ENCODE measurements at places on chromosomes 3 and 15.

GRCh38 chr3:69357196-69357595 lies 28.7 kb downstream of the FRMD4B start:
- no peaks in the 10 kb centered on the region for H3K4me1 ChIP-seq
- no peak overlapping the region for H3K4me3 ChIP-seq

DNA sequence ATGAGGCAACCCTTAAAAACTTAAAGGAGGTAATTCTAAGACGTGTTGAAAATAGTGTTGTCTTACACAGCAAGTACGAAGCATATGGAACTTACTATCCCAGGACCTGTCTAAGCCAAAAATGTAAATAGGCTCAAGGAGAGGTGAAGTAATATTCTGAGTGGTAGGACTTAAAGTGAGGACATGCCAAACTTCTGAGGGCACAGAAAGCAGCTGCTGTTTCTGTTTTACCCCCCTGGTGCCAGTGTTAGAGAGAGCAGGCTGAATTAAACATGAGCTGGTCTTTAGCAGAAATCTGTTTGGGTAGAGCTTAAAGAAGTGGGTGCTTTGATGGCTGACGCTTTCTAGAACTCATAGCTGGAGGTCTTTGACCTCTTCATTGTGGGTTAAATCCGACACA lies 149.7 kb upstream of the NPHP3 start:
- no peak overlapping the region for H3K4me3 ChIP-seq
- no peaks in the 10 kb centered on the region for H3K4me1 ChIP-seq
- H3K36me3 ChIP-seq, result no peaks in the 10 kb centered on the region
- H3K27ac ChIP-seq, result no peak overlapping the region
- no peaks in the 10 kb centered on the region for H3K27me3 ChIP-seq
- DNase-seq, result no peak

- H3K4me1 ChIP-seq, result no peaks in the 10 kb centered on the region
- H3K27ac ChIP-seq, result no peak overlapping the region
- H3K27me3 ChIP-seq, result no peaks in the 10 kb centered on the region
- no peak for DNase-seq
- H3K4me3 ChIP-seq, result no peak overlapping the region
- H3K36me3 ChIP-seq, result no peaks in the 10 kb centered on the region
Measured at GRCh38 chr3:41836360-41837134, 125.4 kb downstream of the ULK4 start.

DNA sequence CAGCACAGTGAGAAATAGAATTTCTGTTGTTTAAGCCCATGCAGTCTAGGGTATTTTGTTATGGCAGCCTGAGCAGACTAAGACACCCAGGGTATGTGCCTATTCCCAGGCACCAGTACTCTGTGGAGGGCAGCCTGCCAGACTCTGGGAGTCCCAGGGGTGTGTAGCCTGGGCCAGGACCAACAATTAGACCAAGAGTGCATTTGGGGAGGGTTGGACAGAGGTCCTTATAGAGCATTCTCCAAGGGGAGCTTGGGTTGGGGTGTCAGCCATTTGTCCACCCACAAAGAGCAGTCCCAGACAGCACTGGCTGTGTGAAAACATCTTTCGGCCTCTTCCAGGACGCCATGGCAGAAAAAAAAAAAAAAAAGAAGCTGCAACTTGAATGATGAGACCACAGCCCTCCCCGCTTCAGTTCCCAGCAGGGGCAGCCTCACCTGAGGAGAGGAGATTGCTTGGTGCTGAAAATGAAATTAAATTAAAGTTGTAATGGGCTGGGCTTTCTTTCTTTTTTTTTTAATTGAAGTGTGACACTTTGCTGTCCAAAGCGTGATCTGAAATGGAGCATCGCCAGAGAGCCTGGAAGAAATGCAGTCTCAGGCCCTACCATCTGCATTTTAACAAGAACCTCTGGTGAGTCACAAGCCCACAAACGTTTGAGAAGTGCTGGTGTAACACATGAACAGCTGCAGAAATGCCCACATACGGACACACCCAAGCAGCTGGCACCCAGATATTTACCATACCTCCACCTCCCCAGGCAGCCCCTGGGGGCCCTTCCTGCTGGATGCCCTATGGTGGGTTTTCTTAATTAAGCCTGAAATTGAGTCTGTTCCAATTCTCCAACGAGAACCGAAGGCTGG lies 21.3 kb upstream of the CAV3 start:
- H3K27ac ChIP-seq, result no peak overlapping the region
- no peaks in the 10 kb centered on the region for H3K4me1 ChIP-seq
- no peak overlapping the region for H3K4me3 ChIP-seq
- no peaks in the 10 kb centered on the region for H3K36me3 ChIP-seq

- peaks cover 6% of the 10 kb centered on the region for H3K36me3 ChIP-seq
- no peak overlapping the region for H3K27ac ChIP-seq
- no peaks in the 10 kb centered on the region for H3K27me3 ChIP-seq
- no peak for DNase-seq
- no peak overlapping the region for H3K4me3 ChIP-seq
Measured at GRCh38 chr3:47712398-47712797, 69.3 kb downstream of the SMARCC1 start.

- H3K4me3 ChIP-seq, result no peak overlapping the region
- peaks cover 39% of the 10 kb centered on the region for H3K4me1 ChIP-seq
- no peaks in the 10 kb centered on the region for H3K36me3 ChIP-seq
- no peak for DNase-seq
- no peaks in the 10 kb centered on the region for H3K27me3 ChIP-seq
Measured at GRCh38 chr3:159791336-159791735, 197.3 kb upstream of the IL12A start.

DNA sequence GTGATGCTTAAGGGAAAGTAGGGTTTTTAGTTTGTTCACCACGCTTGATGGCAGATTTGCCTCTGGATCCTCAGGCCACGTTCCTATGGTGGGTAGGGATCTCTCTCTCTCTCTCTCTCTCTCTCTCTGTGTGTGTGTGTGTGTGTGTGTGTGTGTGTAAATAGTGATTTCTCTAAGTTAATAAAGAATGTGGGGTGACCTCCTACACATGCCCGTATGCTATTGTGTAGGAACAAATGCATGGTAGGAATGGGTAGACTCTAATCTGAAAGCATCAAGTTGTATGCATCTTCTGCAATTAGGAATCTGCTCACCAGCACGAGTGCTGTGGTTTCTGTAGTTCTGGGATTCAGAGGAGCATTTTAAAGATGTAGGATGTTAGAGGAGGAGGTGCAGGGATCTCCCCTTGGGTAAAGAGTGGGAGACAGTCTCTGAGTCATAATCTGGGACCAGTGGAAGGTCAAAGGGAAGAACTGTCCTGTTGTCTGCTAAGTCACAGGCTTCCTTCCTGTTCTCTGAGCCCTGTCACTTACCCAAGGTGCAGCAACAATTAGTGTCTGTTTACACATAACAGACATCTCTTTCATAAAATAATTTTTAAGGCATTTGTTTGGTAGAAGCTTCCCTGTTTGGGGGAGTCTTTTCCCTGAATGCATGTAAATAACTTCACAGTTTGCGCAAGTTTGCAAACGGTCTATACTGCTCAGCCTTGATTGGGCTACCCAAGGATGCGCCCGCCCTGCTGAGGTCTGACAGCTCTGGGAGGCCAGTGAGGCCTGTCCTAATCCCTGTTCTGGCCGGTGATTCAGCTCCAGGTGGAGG lies 139.8 kb downstream of the IGF1R start:
- no peaks in the 10 kb centered on the region for H3K4me1 ChIP-seq
- H3K27me3 ChIP-seq, result no peaks in the 10 kb centered on the region
- no peaks in the 10 kb centered on the region for H3K36me3 ChIP-seq
- no peak overlapping the region for H3K27ac ChIP-seq
- no peak for DNase-seq

DNA sequence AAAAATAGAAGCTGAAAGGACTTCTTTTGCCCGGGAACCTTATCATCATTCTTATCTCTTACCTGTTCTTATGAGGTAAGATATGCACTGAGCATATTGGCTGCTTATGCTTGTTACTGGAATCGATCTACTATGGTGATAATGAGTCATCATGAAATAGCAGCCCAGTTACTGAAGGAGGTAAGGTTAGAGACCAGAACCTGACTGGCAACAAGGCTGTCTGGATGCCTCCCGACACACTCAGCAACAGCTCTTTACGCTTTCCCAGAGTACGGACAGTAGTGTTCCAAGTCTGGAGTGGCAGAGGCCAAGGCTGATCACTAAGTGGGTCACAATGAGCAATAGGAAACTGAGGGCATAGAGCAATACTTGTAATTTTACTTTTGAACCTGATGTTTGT lies 314.1 kb downstream of the NLGN1 start:
- H3K27ac ChIP-seq, result no peak overlapping the region
- no peak overlapping the region for H3K4me3 ChIP-seq
- no peak for DNase-seq
- H3K36me3 ChIP-seq, result no peaks in the 10 kb centered on the region
- H3K27me3 ChIP-seq, result no peaks in the 10 kb centered on the region

DNA sequence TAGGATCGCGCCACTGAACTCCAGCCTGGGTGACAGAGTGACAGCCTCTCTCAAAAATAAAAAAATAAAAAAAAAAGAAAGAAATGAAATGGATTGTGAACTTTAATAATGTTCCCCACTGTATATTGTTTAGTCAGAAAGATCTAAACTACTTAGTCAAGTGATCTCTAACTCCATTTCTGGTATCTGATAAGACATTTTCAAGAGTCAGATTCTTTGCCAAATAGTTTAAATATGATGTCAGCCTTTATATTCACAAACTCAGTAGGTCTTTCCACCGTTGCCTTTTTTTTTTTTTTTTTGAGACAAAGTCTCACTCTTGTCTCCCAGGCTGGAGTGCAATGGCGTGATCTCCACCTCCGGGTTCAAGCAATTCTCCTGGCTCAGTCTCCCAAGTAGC lies 29.0 kb upstream of the OSBPL11 start:
- no peaks in the 10 kb centered on the region for H3K4me1 ChIP-seq
- H3K4me3 ChIP-seq, result no peak overlapping the region
- no peak overlapping the region for H3K27ac ChIP-seq
- no peak for DNase-seq
- no peaks in the 10 kb centered on the region for H3K27me3 ChIP-seq
- no peaks in the 10 kb centered on the region for H3K36me3 ChIP-seq

GRCh38 chr15:68887120-68887519 lies 43.2 kb upstream of the SPESP1 start:
- H3K4me1 ChIP-seq, result no peaks in the 10 kb centered on the region
- no peaks in the 10 kb centered on the region for H3K27me3 ChIP-seq
- H3K27ac ChIP-seq, result no peak overlapping the region
- no peaks in the 10 kb centered on the region for H3K36me3 ChIP-seq
- no peak for DNase-seq
- no peak overlapping the region for H3K4me3 ChIP-seq

Data from right lobe of liver (tissue), 6 donors.